ENCODE measurements at places on chromosomes 4 and X.

- DNase-seq, result no peak
Observed at GRCh38 chr4:143728166-143728565, 27.7 kb upstream of the FREM3 start.

- no peak for DNase-seq
Observed at GRCh38 chr4:140234697-140235060, 80.7 kb upstream of the MAML3 start.

DNA sequence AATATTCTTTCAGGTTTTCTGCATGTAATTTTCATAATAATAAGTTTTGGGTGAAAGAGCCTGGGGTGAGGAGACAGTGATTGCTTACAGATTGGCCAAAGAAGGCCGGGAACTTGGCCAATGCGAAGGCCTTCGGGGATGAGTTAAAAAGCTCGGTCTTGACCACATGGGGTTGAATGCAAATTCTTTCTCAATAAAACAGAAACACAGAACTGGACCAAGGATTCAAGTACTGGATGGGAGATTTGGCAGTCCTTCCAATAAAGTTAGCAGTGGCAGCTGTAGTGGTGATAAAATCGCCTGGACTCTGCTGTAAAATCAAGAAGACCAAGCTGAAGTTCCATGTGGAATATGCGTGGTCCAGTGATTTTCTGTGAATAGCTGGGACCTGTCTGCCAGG, 282.2 kb upstream of the KLF3 start:
- DNase-seq, result no peak

- no peak for DNase-seq
Observed at GRCh38 chr4:42415281-42415680, 18.0 kb downstream of the SHISA3 start.

DNA sequence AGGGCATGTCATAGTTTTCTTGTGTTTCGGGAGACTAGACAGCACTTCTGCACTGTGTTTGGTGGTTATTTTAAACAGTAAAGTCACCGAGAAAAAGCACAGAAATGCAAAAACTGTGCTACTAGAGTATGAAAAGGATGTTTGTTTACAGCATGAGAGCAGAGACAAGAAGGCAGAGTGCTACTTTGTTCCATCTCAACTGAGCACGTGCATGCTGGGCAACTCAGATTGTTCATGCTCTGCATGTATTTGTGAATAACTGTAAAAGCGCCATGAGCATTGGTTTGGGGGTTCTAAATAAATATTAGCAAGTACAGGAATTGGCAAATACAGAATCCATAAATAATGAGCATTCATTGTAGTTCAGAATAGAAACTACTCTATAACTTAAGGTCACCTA, 7.4 kb downstream of the EVC start:
- no peak for DNase-seq

DNA sequence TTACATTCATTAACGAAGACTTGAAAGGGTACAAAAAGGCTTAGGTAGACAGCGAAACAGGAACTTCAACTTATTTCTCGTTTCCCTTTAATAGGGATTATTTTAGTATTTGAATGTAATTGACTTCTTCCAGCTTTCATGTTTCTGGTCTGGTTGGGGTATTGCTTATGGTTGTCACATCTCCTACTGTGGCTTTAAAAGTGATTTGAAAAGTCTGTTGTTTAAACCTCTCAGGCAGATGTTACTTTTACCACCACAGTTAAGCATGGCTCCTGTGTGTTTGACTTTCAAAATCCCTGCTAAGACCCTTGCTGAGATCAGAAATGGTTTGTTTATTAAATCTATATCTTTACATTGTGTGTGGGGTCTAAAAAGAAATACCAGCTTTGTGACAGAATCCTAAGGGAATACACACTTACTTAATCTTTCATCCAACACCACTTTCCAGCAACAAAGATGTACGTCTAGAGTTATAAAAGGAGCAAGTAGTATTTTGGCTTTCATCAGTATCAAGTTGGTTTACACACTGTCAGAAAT, 661.2 kb downstream of the FAT4 start:
- no peak for DNase-seq

- DNase-seq, result no peak
Observed at GRCh38 chrX:31717474-31717873, 645.6 kb upstream of the FTHL17 start.
